ENCODE measurements at places on chromosomes 5 and 9.
A peak's percentile ranks its signal among the peaks of the same experiment; 100 is the strongest.

- no peak for DNase-seq
These were observed 36.4 kb upstream of the UBQLN1 start for GRCh38 chr9:83744206-83744605.

- no peak for DNase-seq
These were observed 106.7 kb upstream of the IER5L start for GRCh38 chr9:129284607-129285291.

DNA sequence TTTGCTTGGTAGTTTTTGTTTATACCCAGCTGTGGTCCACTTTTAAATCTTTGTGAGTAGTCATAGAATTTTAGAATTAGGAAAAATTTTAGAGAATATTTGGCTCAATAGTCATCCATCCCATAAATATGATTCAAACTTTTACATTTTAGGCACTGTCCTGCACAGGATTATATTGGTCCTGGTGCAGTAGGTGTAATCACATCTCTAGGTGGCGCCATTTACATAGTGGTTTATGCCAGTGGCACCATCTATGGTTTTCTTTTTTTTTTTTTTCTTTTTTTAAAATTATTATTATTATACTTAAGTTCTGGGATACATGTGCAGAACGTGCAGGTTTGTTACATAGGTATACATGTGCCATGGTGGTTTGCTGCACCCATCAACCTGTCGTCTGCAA, 260.7 kb upstream of the KCNN2 start:
- DNase-seq = peak; percentile 52

DNA sequence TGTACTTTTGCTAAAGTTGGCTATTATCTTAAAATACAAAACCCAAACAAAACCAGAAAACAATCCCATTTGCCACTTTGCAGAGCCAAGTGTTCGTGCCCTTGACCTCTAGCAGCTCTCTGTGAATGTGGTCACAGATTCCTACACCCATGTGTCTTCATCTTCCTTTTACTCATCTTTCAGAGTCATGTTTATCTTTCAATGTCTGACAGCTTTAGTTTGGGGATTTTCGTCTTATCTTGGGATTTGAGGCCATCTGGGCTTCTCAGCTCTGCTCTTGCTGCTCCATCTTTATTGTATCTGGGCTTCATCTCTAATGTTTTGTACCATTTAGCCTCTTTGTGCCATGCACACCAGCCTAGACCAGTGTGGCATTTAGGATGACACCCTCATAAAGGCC, 81.0 kb downstream of the DAPK1 start:
- DNase-seq = no peak

GRCh38 chr5:143182901-143183820, 220.3 kb downstream of the NR3C1 start:
- no peak for DNase-seq

GRCh38 chr9:18707489-18708205, 233.7 kb downstream of the ADAMTSL1 start:
- no peak for DNase-seq

DNA sequence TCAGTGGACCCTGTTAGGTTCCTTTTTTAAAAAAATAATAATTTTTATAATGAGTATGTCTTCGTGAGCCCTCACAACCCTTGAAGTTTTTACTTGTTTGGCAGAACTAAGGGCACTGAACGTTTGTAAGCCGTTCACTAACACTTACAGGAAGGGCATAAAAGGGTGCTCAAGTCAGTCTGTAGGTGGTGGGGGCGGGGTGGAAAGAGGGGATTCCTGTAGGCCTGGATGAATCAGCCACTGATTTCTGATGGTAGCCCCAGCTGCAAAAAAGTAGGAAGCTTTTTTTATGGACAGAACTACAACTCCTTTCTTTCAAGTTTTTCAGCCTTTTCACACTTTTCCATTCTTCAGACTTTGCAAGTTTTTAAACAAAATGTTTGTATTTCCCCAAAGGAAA, 35.8 kb downstream of the PIK3R1 start:
- DNase-seq = no peak

DNA sequence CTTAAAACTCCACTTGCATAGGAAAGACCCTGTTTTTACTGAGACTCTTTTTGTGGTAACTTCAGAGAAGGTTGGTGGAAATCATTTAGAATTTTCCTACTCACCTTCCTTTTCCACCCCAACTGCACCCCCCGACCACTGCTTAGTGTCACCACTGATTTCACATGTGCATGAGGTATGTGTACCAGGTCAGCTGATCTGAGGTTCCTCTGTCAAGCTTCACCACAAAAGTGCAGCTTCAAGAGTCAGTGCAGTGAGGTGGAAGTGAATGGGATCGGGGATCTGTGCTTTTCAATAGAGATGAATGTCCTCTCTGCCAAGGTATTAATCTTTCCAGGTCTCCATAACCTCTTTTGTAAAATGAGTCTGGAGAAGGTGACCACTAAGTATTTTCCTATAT, 260.5 kb upstream of the WWC1 start:
- DNase-seq = no peak

DNA sequence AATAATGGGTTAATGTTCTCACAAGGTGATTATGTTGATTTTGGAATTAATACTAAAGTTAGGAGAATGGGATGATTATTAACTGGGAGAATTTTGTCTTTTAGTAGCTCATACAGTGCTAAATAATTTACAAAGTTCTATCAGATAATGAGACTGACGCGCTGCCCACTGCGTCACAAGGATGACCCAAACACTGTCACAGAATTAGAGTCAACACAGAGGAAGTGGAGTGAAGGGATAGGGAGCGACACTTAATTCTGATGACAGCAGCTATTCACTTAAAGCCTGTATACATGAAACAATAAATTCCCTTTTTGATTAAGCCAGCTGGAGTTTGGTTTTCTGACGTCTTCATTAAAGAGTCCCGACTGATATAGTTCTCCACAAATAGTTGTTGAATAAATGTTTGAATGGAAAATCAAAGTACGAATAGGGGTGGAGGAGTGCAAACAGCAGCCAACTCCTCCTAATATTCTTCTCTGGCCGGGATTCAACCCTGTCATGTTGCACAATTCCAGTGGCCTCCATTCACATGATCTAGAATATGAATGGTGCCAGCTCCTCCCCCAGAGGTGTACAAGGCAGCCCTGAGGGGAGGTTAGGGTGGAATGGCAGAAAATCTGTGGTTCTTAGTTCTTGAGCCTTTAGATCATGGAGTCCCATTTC, 140.3 kb downstream of the PCSK1 start:
- no peak for DNase-seq

DNA sequence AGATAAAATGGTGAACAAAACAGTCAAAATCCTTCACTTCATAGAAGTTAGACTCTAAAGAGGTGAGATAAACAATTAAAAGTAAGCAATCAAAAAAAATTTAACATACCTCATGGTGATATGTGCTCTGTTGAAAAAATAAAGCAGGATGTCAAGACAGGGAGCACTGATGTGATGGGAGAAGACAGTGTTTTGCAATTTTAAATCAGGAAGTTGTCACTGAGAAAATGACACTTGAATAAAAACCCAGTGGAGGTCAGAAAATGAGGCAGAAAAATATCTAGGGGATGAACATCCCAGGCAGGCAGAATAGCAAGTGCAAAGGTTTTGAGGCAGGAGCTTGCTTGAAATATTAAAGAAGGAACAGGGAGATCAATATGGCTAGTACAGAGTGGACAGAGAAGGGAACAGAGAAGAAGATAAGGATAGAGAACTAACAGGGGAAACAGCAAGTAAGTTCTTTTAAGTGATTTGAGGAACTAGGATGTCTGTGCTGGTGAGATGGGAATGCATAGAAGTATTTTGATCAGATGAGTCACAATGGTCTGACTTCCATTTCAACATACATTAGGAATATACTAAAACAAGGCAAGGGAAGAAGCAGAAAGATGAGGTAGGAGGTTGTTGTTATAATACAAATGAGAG, 130.4 kb downstream of the CHSY3 start:
- no peak for DNase-seq

DNA sequence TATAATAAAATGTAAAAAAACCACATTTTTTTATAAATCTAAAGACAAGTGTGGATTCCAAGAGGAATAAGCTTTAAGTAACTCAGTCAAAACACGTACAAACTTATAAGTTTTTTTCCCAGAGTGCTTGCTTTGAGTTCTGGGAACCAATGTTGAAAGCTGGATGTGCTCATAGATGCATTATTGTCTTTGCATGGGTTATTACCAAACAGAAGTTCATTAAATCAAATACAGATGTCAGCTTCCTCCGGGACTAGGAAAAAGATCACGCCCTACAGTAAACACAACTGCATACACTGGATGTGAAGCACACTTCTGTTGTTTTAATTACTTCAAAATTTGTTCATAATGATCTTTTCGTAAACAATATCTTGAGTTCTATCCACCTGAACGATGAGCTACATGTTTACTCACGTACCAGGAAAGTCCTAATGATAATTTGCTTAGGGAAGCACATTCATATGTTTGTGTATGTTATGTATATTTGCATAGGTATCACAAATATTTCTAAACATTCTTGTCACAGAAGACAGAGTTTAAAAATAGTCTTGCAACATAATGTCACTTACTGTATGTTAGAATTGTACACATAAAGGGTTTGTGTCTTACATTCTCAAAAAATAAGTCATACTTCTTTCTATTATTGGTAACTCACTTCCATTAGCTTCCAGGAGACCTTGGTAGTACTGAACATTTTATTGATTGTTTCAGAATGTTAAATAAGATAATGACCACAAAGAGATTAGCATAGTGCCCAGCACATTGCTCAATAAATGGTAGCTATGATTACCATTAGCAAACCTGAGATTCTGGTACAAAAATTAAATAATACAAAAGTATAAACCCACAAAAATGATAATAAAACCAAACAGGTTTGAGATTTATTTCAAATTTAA, 427.4 kb downstream of the CETN3 start:
- DNase-seq = peak; percentile 32

DNA sequence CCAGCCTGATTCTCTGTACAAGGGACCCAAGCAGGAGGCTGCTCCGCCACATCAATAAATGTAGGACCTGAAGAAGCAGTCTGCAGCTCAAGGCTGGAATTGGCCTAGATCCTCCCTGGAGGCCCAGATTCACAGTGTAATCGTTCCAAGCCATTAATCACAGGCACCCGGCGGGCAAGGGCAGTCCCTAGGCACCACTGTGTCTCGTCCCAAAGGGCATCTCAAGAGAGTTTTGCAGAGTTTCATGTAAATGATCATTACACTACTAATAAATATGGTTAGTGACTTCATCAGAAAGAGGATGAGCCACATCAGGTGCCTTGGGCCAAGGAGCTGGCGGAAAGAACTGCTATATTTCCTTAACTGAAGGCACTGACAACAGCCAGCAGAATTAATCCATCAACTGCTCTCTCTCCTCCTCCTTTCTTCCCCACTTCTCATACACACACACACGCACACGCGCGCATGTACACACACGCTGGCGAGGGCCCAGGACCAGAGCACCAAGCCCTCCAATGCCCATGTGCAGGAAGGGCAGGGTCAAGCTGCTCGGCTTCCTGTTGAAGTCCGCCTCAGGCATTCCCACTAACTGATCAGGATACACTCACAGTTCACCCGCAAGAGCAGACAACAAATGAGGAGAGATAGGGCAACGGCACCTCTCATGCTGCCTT, 33.9 kb downstream of the GNAQ start:
- no peak for DNase-seq

- no peak for DNase-seq
These were observed 221.3 kb downstream of the TRIM36 start for GRCh38 chr5:114948363-114948762.
